ENCODE measurements at places on chromosomes 3 and 15. TPM values are rescaled to one million over a fixed set of nuclear protein-coding genes. Genes with fewer than 3 reads are reported as not detected.

GRCh38 chr3:153762411-153763235 lies 358.6 kb upstream of the ARHGEF26 start:
- no peak for DNase-seq

GRCh38 chr15:56741541-56741940 lies 8.2 kb upstream of the ZNF280D start:
- DNase-seq, result no peak

MGLL gene
- 7.3 TPM for total RNA-seq

GRCh38 chr15:70768257-70768883 lies 5.0 kb upstream of the UACA start:
- peak; percentile 25 for DNase-seq

- no peak for DNase-seq
Observed at GRCh38 chr3:186883686-186884058, 41.2 kb downstream of the ADIPOQ start.

- DNase-seq, result no peak
Observed at GRCh38 chr3:165643425-165643824, 193.8 kb downstream of the BCHE start.

CMC1 gene
- 22.6 TPM for total RNA-seq

- DNase-seq, result peak; percentile 32
Observed at GRCh38 chr3:121895121-121895520, 920 bp downstream of the SLC15A2 start.

DNA sequence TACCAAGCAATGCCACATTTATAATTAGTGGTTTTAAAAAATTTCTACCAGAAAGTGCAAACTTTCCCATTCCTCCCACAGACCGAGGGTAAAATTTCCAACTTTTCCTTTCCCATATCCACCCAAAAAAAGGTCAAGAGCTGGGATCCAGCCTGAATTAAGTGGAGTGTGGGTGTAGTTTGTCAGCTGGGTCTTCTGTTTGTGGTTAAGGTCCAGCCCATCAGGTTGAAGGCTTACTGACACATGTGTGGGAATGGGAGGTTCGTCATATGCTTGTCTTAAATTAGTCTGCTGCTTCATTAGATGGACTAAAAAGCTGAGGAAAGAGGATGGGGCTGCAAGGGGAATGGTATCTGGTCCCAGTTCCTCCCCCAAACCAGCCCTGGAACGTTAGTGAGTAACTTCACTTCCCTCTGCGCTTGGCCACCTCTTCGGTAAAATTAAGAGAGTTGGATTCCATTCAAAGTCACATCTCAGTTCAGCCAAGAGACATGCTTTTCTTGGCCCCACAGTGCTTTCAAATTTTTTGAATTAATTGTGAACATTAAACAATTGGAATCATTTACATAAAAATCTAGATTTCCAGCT lies 59.0 kb upstream of the PLCL2 start:
- no peak for DNase-seq

DNA sequence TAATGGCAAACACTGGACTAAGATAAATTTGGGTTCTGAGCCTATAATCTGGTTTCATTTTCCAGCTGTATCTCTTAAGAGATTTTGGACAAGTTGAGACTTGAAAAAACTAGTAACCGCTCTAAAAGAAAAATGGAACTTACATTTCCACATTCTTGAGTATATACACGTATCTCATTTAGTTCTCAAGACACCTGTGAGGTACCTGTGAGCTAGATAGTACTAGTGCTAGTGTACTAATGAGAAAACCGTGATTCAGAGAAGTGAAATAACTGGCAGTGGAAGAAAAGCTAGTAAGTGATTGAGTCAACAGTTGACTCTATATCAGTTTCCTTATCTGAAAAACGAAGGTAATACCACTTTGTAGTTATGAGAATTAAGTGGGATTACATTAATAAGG lies 62.2 kb upstream of the PAQR5 start:
- DNase-seq, result no peak

DNA sequence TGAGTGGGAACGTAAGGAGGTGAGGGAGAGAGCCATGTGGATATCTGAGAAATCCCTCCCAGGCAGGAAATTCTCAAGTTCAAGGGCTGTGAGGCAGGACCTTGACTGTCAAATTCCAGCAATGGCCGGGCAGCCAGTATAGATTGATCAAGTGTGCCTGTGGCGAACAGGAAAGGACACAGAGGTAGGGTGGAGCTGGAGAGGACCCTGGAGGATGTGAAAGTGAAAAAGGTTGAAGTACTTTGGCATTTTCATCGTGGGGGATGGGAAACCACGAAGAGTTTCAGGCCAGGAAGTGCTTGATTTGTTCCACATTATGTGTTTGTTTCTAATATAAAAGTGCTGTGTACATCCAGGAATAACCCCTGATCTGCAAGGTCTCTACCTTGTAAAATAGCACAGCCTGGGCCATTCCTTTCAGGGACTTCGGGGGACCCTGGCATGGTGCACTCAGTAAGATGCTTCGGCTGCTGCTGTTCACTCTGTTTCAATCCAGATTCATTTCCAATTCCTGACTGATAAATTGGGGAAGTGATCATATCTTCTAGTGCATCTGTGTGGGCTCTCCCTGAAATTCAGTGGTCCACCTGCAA lies 156.6 kb downstream of the MCTP2 start:
- DNase-seq, result no peak

DNAH12 gene
- 1.1 TPM for total RNA-seq

GOLGA8J gene
- total RNA-seq, result 0.13 TPM

GRCh38 chr3:45787551-45787950 lies 8.8 kb downstream of the SLC6A20 start:
- DNase-seq, result no peak

DNA sequence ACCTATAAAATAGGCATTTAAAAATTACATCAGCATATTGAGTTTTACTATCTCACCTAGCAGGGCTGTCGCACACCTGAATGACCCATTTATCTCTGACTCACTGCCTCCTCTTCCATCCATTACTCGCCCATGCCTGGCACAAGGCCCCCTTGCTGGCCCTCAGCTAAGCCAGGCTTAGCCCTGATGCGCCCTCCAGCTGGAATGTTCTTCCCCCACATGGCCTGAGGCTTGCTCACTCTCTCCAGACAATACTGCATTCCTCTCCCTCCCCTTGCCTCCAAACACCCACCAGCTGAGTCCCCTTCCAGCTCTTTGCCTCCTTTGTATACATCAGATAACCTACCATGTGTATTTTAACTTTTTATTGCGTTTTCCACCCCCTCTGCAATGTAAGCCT lies 7.2 kb downstream of the SH3BP5 start:
- peak; percentile 75 for DNase-seq

FEZF2 gene
- not detected for total RNA-seq

DNA sequence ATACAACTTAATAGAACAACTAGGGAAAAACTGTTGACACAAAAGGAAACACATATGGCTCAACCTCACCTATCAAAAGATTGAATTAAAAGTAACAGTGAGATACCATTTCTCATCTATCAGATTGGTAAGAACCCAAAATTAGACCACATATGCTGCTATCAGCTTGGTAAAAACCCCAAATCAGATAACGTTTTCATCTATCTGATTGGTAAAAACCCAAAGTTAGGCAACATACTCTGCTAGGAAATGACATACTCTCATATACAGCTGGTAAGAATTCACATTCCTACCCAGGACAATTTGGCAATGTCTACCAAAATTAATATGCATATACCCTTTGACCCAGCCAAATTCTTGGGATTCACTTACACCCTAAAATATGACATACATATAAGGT lies 26.3 kb downstream of the NRG4 start:
- no peak for DNase-seq

All from hepatocyte (in vitro differentiated cells).